ENCODE measurements at places on chromosomes 13 and 19. TPM values are rescaled to one million over a fixed set of nuclear protein-coding genes. Genes with fewer than 3 reads are reported as not detected.

The ZNF540 gene
- 1.0 TPM for total RNA-seq

The PALM3 gene
- not detected for total RNA-seq

The KLK14 gene
- 0.69 TPM for total RNA-seq

The ZNF99 gene
- not detected for total RNA-seq

The BEST2 gene
- not detected for total RNA-seq

DNA sequence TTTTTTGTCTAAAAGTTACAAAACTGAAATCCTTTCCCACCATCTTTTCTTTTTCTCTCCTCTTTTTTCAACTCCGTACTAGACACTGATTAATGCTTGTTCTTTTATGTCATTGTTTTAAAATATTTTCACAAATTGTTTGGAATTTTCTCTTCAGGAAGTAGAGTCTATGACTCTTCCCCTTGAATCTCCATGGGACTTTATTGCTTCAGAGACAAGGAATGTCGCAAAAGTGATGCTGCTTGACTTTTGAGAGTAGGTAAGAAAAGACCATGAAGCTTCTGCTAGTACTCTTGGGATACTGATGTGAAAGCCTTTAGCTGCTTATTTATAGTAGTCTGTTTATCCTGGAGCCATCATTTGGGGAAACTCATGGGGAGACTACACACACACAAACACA, 260.1 kb upstream of the SLC10A2 start:
- no peaks in the 10 kb centered on the region for H3K36me3 ChIP-seq
- no peak overlapping the region for H3K4me3 ChIP-seq
- no peak overlapping the region for H3K27ac ChIP-seq
- H3K4me1 ChIP-seq = no peaks in the 10 kb centered on the region
- DNase-seq = no peak

- H3K27me3 ChIP-seq = peaks cover 3% of the 10 kb centered on the region
- no peak overlapping the region for H3K27ac ChIP-seq
- no peaks in the 10 kb centered on the region for H3K36me3 ChIP-seq
- no peak overlapping the region for H3K4me3 ChIP-seq
- H3K4me1 ChIP-seq = no peaks in the 10 kb centered on the region
These were observed 40.3 kb downstream of the KCTD12 start for GRCh38 chr13:76845865-76846264.

DNA sequence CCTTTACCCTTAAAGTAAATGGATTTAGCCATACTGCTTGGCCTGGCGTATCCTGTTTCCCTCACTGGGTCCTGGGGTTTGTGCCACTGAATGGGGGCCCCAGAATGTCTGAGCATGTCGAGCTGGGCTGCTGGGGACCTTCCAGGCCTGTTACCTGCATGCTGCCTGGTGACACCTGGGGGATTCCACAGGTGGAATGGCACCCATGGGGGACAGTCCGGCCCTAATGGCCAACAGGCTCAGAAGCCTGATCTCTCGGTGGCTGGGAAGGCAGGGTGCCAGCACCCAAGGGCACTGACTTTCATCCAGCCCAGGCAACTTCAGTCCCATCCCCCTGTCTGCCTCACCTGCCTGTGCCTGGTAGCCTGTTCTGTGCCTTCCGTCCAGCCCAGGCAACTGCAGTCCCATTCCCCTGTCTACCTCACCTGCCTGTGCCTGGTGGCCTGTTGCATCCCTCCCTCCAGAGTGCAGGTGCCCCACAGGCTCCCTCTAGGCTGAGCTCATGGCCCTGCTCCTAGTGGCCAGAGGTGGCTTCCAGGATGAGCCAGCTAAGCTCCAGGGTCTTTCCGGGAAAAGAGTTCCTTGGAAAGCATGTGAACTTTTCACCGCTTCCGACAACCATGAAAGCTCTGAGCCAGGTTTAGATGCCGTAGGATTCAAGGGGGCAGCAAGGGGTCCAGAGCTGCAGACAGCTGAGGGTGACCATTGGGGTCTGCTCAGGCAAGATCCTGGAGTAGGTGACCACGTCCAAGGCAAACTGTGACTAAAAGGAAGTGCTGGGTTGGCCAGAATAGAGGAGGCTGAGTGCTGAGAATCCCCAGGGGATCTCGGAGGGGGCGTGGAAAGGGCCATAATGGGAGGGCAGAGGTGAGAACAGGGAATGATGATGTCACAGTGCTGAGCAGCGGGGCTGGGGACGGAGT, 30.3 kb upstream of the ZNF492 start:
- peaks cover 9% of the 10 kb centered on the region for H3K27me3 ChIP-seq
- H3K4me1 ChIP-seq = no peaks in the 10 kb centered on the region

DNA sequence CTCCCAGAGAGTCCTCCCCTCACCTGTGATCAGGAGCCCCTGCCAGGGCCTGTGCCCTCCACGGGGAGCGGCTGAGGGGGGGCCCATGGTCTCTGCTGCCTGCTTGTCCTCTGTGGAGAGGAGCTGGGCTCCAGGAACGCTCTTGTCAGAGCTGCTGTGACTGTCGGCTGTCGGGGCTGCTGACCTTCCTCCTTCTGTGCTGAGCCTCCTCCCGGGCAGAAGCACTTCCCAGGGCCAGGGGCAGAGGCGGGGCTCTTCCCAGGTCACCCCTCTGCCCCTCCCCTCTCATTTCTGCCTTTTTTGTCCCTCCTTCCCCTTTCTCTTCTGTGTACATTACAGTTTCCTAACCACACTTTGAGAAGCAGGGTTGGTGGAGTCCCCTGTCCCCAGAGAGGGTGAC, at the start of gene CEACAM4:
CEACAM4 (minus strand) TSS at position 198 of the 400 bp plus-strand sequence; CDS start at position 87, 111 bp downstream.
- no peaks in the 10 kb centered on the region for H3K4me1 ChIP-seq
- H3K27ac ChIP-seq = no peak within 1 kb of the TSS
- H3K4me3 ChIP-seq = no peak within 1 kb of the TSS
- no peaks in the 10 kb centered on the region for H3K36me3 ChIP-seq
- H3K27me3 ChIP-seq = peaks cover 11% of the 10 kb centered on the region

DNA sequence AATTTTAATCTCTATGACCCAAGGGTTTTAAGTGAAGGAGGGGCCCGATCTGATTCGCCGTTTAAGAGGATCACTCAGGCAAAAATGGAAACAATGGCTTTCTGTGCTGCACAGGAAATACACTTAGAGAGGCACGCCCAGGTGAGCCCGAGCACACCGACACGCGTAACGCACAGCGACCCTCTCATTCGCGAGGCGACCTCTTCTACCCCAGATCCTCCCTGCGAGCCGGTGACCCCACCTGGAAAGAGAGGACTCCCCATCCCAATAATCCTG, 216 bp downstream of the SH2D3A start:
- H3K36me3 ChIP-seq = peaks cover 6% of the 10 kb centered on the region
- peak overlapping the region; percentile 94 for H3K4me3 ChIP-seq
- peaks cover 37% of the 10 kb centered on the region for H3K4me1 ChIP-seq
- H3K27ac ChIP-seq = peak overlapping the region; percentile 91
- no peak for DNase-seq

GRCh38 chr13:29707876-29708543, 112.5 kb upstream of the SLC7A1 start:
- DNase-seq = peak; percentile 68
- no peak overlapping the region for H3K27ac ChIP-seq
- H3K27me3 ChIP-seq = peaks cover 7% of the 10 kb centered on the region
- H3K4me3 ChIP-seq = no peak overlapping the region
- H3K36me3 ChIP-seq = no peaks in the 10 kb centered on the region

DNA sequence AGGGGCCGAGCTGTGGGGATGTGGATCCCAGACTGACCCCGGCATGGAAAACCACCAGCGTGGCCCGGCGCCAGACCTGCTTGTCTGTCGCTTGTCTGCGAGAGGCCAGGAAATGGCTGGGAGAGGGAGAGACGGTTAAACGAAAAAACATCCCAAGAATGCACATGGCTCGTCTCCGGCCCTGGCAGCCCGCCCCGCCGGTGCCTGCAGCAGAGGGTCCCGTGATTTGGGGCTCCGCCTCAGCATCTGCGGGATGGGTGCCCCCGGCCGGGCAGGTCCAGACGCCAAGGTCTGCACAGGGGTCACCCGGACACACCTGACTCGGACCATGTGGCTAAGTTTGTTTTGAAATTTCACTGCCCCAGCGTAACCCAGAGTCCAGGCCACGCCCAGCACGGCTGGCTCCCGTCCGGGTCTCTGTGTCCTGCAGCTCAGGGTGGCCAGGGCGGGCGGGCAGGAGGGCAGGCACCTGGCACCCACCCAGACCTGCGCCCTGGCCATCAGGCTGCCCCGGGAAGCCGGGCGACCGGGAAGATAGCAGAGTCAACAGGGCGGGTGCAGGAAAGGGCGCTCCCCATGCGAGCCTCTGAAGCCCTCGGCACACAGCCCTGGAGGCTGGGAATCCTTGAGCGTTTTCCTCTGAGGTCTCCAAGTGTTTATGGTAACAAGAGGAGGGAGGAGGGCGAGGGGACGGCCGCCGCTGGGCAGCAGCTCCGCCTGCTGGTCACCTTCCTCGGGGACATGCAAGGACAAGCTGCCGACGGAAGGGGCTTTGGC, 103.2 kb downstream of the GADD45B start:
- peaks cover 3% of the 10 kb centered on the region for H3K4me1 ChIP-seq
- no peak overlapping the region for H3K27ac ChIP-seq
- peaks cover 4% of the 10 kb centered on the region for H3K36me3 ChIP-seq
- DNase-seq = peak; percentile 80
- peaks cover 3% of the 10 kb centered on the region for H3K27me3 ChIP-seq
- peak overlapping the region; percentile 53 for H3K4me3 ChIP-seq

- no peak for DNase-seq
- no peaks in the 10 kb centered on the region for H3K27me3 ChIP-seq
- no peak overlapping the region for H3K27ac ChIP-seq
These were observed 41.0 kb upstream of the USP29 start for GRCh38 chr19:57078802-57079201.

- no peak overlapping the region for H3K27ac ChIP-seq
- no peak overlapping the region for H3K4me3 ChIP-seq
- DNase-seq = no peak
- peaks cover 6% of the 10 kb centered on the region for H3K4me1 ChIP-seq
These were observed 50.4 kb upstream of the CYSLTR2 start for GRCh38 chr13:48603375-48603774.

DNA sequence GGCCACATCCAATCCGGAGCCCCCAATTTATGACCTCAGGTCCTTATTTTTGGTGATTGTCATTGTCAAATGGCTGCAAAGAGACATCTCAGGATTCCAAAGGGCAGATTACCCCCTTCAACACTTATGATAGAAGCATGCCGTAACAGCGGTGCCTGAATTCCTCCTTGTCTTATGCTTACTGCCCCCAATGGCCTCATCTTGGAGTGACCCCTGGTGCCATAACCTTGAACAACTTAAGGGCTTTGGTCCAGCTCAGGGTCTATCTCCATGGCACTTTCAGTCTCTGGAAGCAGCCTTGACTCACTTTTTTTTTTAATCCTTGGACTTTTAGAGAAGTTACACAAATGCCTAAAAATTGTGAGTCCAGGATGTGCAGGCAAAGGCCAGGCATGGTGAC, 171.6 kb upstream of the ZNF507 start:
- H3K36me3 ChIP-seq = no peaks in the 10 kb centered on the region
- H3K4me3 ChIP-seq = no peak overlapping the region

GRCh38 chr13:99133848-99134247, 66.8 kb upstream of the UBAC2 start:
- no peaks in the 10 kb centered on the region for H3K4me1 ChIP-seq
- H3K27ac ChIP-seq = no peak overlapping the region
- H3K4me3 ChIP-seq = no peak overlapping the region
- no peak for DNase-seq
- no peaks in the 10 kb centered on the region for H3K27me3 ChIP-seq
- no peaks in the 10 kb centered on the region for H3K36me3 ChIP-seq

- no peak overlapping the region for H3K4me3 ChIP-seq
- DNase-seq = peak; percentile 40
- H3K27me3 ChIP-seq = no peaks in the 10 kb centered on the region
- no peaks in the 10 kb centered on the region for H3K36me3 ChIP-seq
- peaks cover 6% of the 10 kb centered on the region for H3K4me1 ChIP-seq
These were observed 154.0 kb upstream of the GPR12 start for GRCh38 chr13:26914624-26915023.

DNA sequence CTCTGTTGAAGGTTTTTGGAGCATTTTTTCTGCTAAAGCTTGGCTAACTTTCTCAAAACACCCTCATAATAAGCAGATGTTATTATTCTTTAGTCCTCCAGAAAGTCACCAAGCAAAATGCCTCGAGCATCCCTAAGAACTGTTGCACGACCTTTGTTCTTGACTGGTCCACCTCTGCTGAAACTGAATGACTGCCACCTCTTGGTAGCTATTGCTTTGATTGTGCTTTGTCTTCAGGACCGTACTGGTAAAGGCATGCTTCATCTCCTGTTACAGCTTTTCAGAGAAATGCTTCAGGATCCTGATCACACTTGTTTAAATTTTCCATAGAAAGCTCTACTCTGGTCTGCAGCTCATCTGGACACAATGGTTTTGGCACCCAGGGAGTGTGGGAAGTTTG, 254.8 kb downstream of the DCT start:
- no peaks in the 10 kb centered on the region for H3K27me3 ChIP-seq
- no peaks in the 10 kb centered on the region for H3K4me1 ChIP-seq
- H3K4me3 ChIP-seq = no peak overlapping the region
- H3K27ac ChIP-seq = no peak overlapping the region

DNA sequence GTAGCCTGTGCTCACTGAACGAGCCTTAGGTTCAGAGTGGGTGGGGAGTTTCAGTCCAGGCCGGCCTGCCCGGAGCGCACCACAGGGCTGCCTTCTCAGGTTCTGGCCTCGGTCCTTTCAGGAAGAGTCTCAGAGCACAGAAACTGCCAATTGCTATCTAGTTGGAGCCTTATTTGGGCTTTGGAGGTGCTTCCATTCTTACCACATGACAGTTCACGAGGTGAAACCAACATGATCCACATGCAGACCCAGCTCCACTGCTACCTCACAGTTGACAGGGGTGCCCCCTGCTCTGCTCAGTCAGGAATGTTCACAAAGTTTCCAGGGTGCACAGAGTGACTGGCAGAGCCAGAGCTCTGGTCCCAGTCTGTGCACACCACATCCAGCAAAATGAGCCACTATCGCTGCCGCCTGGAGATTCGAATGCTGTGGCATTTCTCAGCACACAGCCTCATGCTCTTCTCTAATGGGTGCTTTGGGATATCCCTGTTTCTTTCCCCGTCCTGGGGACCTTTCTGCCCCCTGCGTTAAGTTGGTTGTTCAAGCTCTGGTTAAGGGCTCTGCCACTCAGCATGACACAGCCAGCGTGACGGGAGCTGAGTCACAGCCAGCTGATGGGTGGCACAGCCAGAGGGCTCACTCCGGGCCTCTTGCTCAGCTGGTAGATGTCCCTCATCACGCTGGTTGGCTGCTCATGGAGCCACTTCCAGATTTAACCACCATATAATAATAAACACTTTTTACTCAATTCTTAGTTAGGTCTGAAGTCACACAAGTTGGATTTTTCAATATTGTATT, 7.5 kb upstream of the SACS start:
- H3K4me3 ChIP-seq = no peak overlapping the region
- DNase-seq = no peak
- H3K27me3 ChIP-seq = peaks cover 4% of the 10 kb centered on the region

DNA sequence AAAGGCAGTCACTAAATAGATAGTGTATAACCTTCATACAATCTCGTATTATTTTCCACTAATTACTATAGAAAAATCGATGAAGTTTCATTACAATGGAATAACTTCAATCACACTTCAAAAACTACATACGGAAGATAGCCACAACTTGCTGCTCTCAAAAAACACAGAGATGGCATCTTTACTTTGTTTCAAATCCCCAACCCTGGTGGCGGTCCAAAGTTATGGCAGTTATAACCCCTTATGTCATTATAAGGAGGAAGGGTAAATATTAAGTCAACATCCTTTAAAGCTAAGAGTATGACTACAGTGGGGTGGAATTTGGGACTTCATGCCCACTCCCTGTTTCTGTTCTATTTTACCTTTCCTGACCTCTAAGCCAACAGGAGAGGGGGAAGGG, 146.5 kb downstream of the LACC1 start:
- no peaks in the 10 kb centered on the region for H3K36me3 ChIP-seq
- no peak for DNase-seq
- no peak overlapping the region for H3K4me3 ChIP-seq

- peaks cover 42% of the 10 kb centered on the region for H3K36me3 ChIP-seq
- no peaks in the 10 kb centered on the region for H3K27me3 ChIP-seq
- H3K27ac ChIP-seq = peak overlapping the region; percentile 65
- peaks cover 81% of the 10 kb centered on the region for H3K4me1 ChIP-seq
- H3K4me3 ChIP-seq = no peak overlapping the region
- no peak for DNase-seq
These were observed 12.8 kb downstream of the DEDD2 start for GRCh38 chr19:42204664-42205063.
